ENCODE measurements at places on chromosomes 12 and 14.

- no peak for DNase-seq
Measured at GRCh38 chr14:103001226-103001625, 56.1 kb downstream of the CDC42BPB start.

- DNase-seq, result no peak
Measured at GRCh38 chr12:19800884-19801283, 361.6 kb downstream of the AEBP2 start.

DNA sequence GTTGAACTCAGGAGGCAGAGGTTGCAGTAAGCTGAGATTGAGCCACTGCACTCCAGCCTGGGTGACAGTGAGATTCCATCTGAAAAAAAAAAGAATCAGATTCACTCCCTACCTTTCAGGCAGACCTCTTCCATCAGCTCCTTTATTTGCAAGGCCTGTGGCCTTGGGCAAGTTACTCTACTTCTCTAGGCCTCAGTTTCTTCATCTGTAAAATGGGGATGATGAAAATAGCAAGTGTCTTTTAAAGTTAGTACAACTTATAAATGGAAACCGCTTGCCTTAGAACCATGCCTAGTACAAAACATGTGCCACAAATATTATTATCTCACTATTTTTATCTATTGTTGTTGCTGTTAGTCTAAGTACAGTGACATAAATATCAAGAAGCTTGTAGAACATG is 84.3 kb downstream of the STAB2 start:
- DNase-seq, result no peak

DNA sequence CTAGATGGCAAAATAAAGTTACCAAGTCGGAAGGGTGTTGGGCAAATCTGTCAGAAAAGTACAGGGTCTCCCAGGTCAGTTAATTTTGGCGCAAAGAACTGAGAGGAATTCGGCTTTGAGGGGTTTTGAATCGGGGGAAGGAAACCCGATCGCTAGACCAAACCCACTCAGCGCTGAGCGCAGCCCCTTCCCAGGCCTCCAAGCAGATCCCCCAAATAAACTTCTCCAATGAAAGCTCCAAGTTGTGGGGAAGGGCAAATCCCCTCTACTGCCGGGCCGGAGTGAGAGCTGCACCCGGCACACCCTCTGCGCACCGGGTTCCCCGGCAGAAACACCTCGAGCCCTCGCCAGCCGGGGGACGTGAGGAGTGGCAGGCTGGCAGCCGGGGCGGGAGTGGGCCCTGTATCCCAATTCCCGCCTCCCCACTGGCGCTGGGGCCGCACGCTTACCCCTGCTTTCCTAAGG is 441 bp downstream of the E2F7 start:
- no peak for DNase-seq

GRCh38 chr14:87063181-87063580 is 929.8 kb downstream of the GALC start:
- DNase-seq, result no peak

GRCh38 chr14:65352964-65353530 is 59.5 kb upstream of the FUT8 start:
- DNase-seq, result no peak

- DNase-seq, result no peak
Measured at GRCh38 chr12:52552055-52552454, 890 bp downstream of the KRT71 start.

GRCh38 chr12:101221301-101221700 is 11.3 kb upstream of the SLC5A8 start:
- DNase-seq, result no peak

- no peak for DNase-seq
Measured at GRCh38 chr14:88848571-88848970, 24.1 kb downstream of the TTC8 start.

- no peak for DNase-seq
Measured at GRCh38 chr12:76083246-76083903, 1.1 kb downstream of the NAP1L1 start.

DNA sequence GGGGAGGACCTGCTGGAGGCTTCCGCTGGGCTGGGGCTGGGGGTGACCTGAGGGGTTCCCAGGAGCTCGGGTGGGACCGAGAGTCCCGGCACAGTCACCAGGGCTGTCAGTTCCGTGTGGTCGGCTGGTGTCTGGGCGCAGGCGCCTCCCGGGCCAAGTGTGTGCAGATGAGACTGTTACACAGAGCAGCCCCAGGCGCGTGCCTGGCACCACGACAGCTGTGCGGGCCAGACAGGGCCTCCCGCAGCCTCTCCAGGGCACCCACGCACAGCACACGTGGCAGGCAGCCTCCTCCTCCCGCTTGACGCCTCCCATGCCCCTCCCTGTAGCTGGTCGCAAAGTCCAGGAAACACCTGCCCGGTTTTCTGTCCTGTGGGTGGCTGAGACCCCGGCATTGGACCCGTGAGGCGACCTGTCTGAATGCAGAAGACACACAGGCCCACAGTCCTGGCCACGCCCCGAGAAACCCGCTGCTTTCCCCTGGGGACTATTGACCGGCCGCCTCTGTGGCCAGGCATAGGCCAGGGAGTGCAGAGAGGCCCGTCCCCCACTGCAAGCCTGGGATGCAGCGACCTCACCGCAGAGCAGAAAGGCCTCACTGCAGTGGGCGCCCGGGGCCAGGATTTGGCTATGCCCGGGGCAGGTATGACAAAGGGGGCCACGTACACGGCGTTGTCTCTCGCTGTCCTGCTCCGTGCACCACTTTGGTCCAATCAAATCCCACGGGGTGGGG is 12.1 kb upstream of the GALNT9 start:
- DNase-seq, result no peak

DNA sequence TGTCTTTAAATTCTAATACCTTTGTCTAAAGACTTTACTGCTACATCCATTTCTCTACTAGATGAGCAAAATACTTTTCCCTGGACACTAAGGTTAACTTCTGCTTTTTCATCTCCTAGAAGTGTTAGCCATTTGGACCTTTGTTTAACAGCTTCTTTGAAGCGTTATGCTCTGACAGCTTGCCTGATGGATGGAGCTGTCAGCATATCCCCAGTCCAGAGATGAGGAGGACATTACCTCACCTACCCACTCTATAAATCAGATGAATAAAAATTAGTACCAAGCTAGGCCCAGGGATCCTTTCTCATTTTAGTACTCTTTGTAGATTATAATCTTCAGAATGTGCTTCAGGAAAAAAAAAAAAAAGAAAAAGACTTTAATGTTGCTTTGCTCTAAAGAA is 222.7 kb downstream of the PELI2 start:
- DNase-seq, result no peak

GRCh38 chr12:66188584-66189485 is at the start of gene IRAK3:
Gene IRAK3, plus strand, starts transcription at chr12:66189214. Its CDS starts 86 bp downstream, at chr12:66189300.
- DNase-seq, result peak; percentile 21

- no peak for DNase-seq
Measured at GRCh38 chr12:114751712-114752111, 67.7 kb upstream of the TBX3 start.

DNA sequence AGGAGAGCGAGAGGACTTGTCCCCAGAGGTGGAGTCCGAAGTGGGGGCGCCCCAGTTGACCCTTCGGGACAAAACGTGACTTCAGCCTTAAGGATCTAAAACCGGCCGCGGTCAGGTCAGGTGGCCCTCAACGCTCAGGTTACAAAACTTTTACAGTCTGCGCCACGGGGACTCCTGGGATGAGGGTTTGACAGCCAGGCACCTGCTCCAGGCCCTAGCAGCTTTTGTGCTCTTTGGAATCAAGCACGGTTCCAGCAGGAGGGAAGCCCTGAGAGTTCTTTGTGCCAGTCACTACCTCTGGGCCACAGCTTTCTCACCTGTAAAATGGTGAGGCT is 337 bp downstream of the ZC2HC1C start:
- no peak for DNase-seq

DNA sequence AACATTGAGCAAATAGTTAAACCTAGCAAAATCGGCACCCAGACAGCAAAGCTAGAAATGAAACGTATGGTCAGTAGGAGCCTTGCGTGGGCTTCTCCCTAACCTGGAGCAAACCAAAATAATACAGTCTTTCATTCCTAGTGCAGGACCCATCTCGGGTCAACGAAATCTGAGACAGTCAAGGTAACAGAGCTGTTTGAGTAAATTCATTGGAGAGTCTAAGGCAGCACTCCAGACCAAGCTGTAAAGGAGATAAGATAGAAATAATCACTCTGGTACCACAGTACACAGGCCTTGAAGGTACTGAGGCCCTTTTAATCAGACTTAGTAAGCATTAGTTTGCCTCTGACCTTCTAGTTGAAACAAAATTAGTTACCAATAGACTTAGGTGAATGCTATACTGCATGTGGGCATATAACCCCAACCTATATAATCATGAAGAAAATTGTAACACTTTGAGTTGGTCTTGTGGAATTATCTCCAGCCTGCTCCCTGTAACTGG is 54.4 kb upstream of the BICD1 start:
- no peak for DNase-seq

DNA sequence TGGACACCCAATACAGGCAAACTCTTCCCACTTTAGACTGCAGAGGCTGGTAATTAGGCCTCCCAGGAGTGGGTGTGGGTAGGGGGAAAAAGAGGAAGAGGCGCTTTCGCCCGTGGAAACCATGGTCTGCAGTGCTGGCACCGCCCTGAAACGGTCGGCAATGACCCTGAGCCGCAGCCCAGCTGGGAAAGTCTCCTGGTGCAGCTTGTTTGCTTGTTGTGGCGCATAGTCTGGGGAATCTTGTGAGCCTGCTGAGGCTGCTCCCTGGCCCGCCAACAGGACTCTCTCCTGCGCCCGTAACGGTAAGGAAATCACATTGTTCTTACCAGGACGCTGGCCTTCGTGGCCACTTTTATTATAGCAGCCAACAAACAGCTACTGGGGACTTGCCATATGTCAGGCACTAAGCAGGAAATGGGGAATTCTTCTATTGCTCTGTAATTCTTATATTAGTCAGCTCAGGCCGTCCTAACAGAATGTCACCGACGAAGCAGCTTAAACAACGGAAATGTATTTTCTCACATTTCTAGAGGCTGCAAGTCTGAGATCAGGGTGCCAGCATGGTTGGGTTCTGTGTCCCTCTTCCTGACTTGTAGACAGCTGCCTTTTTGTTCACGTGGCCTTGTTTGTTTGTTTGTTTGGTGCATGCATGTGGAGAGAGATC is 52.5 kb upstream of the RIN3 start:
- no peak for DNase-seq

DNA sequence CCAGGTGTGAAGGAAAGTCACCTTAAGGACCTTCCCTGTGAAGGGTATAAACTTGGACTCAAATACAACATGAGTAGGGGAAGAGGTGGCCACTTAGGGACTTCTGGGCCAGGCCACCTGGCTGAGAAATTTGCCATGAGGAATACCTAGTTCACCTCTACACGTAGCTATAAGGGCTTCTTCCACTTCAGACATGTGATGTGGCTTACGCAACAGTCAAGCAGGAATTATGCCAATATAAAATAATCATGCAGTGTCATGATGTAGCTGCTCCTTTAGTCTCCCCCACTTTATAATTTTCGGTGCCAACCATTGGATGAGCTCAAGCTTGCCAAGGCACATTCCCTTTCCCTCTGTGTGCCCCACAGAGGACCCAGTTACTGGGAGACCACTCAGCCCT is 166.6 kb upstream of the BCL2L14 start:
- no peak for DNase-seq

DNA sequence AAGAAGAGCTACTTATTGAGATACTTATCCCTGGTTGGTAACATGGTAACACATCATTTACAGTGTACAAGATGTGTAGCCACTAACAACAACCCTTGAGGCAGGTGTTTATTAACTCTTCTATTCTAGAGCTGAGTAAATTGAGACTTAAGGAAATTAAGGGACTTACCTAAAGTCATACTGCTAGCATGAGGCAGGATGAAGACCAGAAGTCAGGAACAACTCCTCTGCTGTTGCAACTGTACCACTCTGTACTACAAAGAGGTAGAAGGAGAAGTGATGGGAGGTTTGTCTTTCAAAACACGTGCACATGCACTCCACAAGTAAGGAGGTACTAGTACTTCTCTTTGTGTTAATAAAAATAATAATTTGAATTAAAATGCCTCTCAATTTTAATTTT is 79.9 kb downstream of the LLPH start:
- no peak for DNase-seq

GRCh38 chr14:101056446-101056845 is 152.9 kb upstream of the RTL1 start:
- no peak for DNase-seq

GRCh38 chr12:25500651-25501050 is 52.4 kb downstream of the LMNTD1 start:
- DNase-seq, result no peak

GRCh38 chr12:79559591-79559990 is 131.2 kb downstream of the PAWR start:
- DNase-seq, result no peak

GRCh38 chr14:56199982-56200577 is 81.9 kb downstream of the PELI2 start:
- no peak for DNase-seq

- no peak for DNase-seq
Measured at GRCh38 chr14:70909733-70910614, 2.7 kb downstream of the PCNX1 start.

- no peak for DNase-seq
Measured at GRCh38 chr12:76410781-76411180, 62.6 kb upstream of the BBS10 start.

- DNase-seq, result no peak
Measured at GRCh38 chr12:6765048-6765633, 1.0 kb upstream of the PTMS start.

- DNase-seq, result no peak
Measured at GRCh38 chr12:79388011-79388410, 302.8 kb downstream of the PAWR start.

DNA sequence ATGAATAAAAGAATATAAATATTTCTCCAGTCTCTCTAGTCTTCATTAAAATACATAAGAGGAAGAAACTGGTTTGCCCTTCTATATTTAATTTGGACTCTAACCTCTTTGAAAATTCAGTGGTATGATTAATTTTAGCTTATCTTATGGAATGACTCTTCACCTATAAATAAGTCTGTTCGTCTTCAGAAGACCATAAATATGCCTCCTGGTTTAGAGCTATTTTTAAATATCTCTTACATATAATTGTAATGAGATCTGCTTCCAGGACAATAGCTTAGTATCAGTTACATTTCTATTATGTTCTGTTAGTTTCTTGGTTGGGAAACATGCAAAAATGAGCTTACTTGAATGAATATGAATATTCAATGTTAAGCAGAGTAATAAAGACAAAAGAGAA is 257.5 kb upstream of the HMGA2 start:
- DNase-seq, result no peak

- DNase-seq, result no peak
Measured at GRCh38 chr12:65640489-65640901, 183.8 kb upstream of the HMGA2 start.

DNA sequence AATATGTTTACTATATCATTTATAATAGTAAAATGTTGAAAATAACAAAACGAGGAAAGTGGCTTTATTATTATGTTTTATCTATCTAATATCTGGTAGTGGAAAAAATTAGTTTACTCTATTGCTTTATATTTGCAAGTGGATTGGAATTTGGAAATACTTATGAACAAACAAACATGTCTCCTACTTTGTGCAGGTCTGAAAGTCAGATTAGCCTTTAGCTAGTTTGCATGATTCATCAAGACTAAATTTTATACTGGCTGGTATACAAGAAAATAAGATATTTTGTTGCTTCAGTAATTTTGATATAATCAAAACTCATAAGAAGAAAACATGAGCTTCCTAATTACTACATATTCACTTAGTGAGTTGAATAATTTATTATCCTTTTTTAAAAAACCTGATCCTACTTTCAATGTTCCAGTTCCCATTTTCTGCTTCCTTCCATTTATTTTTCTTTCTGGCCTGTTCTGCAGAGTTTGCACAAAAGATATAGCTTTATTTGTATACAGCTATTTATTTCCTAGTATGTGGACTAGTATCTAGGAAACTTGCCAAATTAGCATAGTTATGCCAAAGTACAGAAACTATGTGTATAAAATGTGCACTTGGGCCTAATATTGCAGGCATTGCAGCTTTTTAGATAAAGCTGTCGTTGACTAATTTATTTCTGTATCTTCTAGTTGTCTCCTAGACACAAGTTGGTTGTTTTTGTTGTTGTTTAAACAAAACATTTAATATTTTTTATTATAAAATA is 122.0 kb downstream of the AKAP6 start:
- DNase-seq, result no peak

Data from stimulated activated CD8-positive, alpha-beta memory T cell treated with anti-CD3 and anti-CD28 coated beads, Interleukin-15, amount 100 ng/mL, for 4 hours (primary cell).